ENCODE measurements at places on chromosomes 6 and 20.

- no peak for DNase-seq
Observed at GRCh38 chr6:168415098-168415992, 25.6 kb upstream of the SMOC2 start.

- DNase-seq, result no peak
Observed at GRCh38 chr6:108002365-108003221, 44.6 kb upstream of the SEC63 start.

GRCh38 chr6:21900730-21901129 is 307.2 kb downstream of the SOX4 start:
- DNase-seq, result no peak

GRCh38 chr20:47353239-47353691 is 3.2 kb downstream of the ZMYND8 start:
- DNase-seq, result no peak

GRCh38 chr6:83827050-83827449 is 26.1 kb upstream of the RIPPLY2 start:
- DNase-seq, result no peak

GRCh38 chr20:33166533-33167113 is 1.3 kb upstream of the BPIFA2 start:
- DNase-seq, result no peak

DNA sequence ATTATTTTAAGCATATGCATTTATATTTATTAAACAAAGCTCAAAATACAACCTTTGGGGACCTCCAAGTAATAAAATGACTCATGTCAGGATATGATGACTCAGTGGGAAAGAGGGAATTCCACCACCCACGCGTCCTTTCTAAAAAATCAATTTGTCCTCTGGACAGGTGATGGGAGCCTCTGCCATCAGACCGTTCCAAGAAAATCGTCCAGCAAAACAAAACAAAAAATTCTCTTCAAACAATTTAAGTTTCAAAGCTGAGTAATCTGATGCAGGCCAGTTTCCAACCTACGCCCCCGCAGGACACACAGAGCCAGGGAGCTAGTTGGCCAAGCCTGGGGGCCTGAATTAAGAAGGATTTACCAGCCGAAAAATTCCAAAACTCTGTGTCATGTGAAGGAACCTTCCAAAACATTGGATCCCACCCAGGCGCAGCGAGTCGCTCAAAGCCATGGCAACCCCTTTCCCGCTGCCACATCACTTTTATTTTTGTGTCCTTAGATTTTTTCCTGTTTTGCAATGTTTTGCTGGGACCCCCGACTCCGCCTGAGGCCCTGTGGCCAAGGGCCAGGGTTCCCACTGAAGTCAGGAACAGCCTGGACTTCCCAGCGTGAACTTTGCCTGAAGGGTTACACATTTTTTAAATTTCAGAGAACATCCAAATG is 95.3 kb downstream of the NFATC2 start:
- no peak for DNase-seq

GRCh38 chr6:85129881-85130280 is 320.0 kb upstream of the NT5E start:
- no peak for DNase-seq

DNA sequence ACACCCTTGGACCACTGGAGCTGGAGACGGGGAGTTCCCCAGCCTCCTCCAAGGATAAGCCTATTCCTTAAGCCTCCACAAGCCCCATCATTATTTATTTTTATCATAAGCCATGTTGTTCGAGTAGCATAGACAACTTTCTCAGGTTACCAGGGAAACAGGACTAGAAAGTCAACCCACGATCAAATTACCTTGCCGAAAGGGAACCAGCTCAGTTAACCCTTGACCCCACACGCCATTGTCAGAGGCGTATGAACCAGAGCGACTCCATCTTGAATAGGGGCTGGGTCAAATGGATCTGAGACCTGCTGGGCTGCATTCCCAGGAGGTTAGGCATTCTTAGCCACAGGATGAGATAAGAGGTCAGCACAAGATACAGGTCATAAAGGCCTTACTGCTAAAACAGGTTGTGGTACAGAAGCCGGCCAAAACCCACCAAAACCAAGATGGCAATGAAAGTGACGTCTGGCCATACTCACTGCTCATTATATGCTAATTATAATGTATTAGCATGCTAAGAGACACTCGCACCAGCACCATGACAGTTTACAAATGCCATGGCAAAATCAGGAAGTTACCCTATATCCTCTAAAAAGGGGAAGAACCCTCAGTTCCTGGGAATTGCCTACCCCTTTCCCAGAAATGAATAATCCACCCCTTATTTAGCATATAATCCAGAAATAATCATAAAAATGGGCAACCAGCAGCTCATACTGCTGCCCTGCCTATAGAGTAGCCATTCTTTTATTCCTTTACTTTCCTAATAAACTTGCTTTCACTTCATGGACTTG is 22.4 kb downstream of the SYNJ2 start:
- no peak for DNase-seq

GRCh38 chr6:26383624-26384417 is 913 bp downstream of the BTN2A2 start:
- no peak for DNase-seq

- no peak for DNase-seq
Observed at GRCh38 chr20:12098421-12098820, 180.7 kb downstream of the BTBD3 start.

GRCh38 chr6:169407325-169407724 is 153.7 kb upstream of the THBS2 start:
- no peak for DNase-seq

DNA sequence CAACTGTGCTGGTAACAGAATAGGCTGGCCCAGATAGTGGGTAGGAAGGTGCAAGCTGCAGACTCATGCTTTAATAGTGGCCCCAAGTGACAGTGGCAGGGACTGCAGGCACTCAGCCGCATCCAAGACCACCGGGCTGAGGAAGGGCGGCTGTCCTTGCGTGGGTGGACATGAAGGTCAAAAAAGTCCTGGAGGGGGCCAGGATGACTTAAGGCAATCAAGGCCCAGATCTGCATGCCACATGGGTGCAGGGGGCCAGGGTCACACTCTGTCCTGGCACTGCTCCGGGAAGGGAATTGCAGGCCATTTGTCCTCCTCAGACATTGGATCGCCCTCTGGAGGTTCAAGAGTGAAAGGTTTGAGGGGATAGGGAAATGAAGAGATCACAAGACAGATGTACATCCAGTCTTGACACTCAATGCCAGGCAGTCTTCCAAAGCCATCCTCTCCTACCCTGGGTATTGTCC is 10.4 kb upstream of the VNN2 start:
- DNase-seq, result no peak

- no peak for DNase-seq
Observed at GRCh38 chr20:7989379-7989778, 30.2 kb downstream of the TMX4 start.

DNA sequence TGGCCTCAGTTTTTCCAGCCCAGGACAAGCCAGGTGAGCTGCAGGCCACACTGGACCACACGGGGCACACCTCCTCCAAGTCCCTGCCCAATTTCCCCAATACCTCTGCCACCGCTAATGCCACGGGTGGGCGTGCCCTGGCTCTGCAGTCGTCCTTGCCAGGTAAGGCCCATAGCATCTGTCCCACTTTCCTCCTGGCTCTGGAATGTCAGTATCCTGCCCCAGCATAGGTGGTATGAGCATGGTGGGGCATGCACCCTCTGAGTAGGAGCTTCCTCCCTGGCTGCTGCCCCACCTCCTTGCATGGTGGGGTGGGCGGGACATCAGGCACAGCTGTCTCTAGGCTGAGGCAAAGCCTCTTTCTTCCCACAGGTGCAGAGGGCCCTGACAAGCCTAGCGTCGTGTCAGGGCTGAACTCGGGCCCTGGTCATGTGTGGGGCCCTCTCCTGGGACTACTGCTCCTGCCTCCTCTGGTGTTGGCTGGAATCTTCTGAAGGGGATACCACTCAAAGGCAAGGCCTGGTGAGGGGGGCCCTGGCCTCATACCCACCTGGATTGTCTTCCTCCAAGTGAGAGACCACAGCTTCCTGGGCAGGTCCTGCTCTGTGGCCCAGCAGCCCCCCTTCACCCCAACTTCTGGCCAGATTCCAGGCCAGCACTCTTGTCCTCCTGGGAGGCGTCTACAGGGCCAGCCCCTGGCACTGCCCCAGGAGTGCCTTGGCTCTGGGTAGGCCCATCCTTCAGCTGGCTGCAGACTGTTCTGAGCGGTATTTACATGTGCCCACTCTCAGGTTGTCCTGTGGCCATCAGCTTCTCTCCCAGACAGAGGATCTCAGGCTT is 9.1 kb downstream of the PI16 start:
- DNase-seq, result no peak

- no peak for DNase-seq
Observed at GRCh38 chr6:103107985-103108384, 1714.5 kb downstream of the GRIK2 start.

DNA sequence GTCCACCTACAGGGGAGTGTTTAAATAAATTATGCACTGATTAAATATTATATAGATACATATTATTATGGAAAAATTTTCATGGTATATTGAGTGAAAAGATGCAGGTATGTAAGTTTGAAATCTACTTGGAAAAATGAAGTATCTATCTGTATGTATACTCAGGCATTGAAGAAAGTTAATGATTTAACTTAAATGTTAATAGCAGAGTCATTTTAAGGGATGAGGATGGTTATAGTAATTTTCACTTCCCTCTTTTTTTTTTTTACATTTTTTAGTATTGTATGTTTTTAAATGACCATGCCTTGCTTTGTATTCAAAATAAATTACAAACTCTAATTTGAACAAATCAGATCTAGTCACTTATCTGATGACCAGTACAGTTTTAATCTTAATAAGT is 43.2 kb upstream of the NOTCH4 start:
- DNase-seq, result no peak

- no peak for DNase-seq
Observed at GRCh38 chr6:55953335-55953734, 77.9 kb upstream of the BMP5 start.

DNA sequence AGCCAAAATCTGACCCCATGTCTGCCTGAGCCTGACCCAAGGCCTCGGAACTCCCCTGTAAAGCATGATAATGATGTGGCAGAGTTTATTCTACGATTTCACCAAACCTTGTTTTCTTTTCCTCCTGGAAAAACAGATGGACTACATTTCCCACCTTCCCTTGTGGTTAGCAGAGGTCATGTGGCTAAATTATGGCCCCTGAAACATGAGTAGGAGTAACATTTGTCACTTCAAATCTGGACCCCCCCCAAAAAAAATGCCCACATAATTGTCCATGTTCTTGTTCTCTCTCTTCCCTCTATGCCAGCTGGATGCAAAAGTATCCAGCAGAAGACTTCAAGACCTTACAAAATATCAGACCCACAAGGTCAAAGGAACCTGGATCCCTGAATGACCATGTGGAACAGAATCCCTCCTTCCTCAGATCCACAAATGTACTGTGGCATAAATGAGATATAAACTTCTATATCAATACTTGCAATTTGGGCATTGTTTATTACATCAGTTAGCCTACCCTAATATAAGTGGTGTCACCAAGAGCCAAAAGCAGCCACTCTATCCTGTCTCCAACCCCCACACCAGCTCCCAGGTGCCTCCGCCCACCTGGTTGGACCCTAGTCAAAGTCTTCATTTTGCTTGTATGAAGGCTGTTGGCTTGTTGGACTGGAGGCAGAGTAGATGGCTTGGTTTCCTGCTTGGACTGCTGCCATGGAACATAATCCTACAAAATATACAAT is 1.4 kb downstream of the C20orf96 start:
- no peak for DNase-seq

DNA sequence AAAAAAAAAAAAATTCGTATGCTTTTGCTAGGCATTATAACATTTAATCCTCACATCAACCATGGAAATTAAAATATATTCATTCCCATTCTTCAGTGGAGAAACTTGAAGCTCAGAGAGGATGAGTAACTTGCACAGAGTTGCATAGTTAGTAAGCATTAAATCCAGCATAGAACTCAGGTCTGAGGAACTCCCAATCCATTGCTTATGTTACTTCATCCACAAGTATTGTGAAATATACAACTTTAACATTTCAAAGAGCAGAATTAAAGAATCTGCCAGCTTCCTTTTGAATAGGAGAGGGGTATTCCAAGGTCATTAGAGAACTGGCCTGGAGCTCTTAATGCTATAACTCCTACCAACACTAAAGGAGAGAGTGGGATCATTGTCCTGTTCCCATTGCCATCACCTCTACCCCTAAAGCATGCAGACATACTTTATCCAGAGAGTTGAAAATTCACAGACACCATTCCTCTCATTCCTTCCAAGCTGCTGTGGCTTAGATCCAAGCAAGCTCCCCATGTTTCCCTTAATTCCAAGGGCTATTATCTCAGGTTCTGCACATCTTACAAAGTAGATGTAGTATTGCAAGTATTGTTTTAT is 91.9 kb downstream of the FLRT3 start:
- no peak for DNase-seq

GRCh38 chr6:160275511-160276003 is 16.9 kb upstream of the SLC22A2 start:
- no peak for DNase-seq

DNA sequence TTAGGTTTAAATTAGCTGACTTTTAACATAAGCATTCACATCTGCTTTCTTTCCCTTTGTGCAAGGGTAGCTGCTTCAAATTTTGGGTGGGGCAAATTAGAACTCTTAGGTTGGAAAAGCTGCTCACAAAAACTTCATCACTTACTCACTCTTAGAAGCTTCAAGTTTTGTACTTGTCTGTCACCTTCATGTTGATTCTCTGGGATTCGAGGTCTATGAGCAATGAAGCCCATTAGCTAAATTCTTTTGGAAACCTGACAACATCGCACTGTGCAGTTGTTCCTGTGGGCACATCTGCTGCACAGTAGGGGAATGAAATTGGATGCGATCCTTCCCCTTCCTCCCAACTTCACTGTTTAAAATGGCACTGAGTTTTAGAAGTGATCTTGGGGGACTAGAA is 156.1 kb downstream of the UBE3D start:
- DNase-seq, result no peak

DNA sequence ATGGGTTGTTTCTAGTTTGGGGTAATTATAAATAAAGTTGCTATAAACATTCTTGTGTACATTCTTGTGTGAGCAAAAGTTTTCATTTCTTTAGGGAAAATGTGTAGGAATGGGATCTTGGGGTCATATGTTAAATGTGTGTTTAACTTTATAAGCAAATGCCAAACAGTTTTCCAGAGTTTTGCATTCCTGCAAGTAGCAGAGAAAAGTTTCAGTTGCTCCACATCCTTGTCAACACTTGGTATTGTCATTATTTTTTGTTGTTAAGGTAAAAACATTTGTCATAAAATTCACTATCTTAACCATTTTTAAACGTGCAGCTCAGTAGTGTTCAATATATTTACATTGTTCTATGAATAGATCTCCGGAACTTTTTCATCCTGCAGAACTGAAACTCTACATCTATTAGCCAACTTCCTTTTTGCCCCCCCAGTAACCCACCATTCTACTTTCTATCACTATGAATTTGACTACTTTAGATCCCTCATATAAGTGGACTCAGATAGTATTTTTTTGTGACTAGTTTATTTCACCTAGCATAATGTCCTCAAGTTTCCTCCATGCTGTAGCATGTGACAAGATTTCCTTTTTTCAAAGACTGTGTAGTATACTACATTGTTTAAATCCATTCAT is 48.4 kb downstream of the PHACTR2 start:
- no peak for DNase-seq

DNA sequence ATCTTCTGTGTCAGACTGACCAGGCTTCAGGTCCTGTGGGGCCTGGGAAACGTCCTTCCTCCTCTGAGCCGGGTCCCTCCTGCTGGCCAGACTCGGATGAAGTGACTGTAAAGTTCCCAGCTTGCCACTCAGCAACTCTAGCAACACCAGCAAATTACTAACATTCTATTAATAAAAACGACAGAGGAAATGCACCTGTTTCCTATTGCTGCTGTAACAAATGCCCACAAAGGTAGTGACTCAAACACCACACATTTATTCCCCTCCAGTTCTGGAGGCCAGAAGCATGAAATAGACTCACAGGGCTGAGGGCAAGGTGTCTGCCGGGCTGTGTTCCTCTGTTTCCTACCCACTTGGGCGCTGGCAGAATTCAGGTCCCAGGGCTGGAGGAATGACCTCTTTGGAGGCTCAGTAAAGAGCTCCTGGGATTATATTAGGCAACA is 48.8 kb downstream of the CTCFL start:
- DNase-seq, result no peak
